WTC11 (cell line): ENCODE measurements at places on chromosomes 4 and X. TPM values are rescaled to one million over a fixed set of nuclear protein-coding genes. Genes with fewer than 3 reads are reported as not detected.

The UBL4A gene
- total RNA-seq, result 34.0 to 34.7 TPM (median 34.1 TPM) in 3 replicates

The PASD1 gene
- 0.07 TPM in 1 of 3 replicates, not detected in the others for total RNA-seq

The SERPINA7 gene
- not detected in 3 replicates for total RNA-seq

The TACR3 gene
- total RNA-seq, result 2.7 TPM in 3 replicates

The GPR82 gene
- total RNA-seq, result not detected in 3 replicates

The AKAP4 gene
- not detected in 3 replicates for total RNA-seq

The NIPAL1 gene
- 7.1 to 8.4 TPM (median 7.2 TPM) in 3 replicates for total RNA-seq

GRCh38 chr4:184955116-184955515 is 63.2 kb upstream of the HELT start:
- no peak overlapping the region for H3K27ac ChIP-seq
- DNase-seq, result no peak
- peaks cover 2% of the 10 kb centered on the region; the same call in 1 of the 2 replicates for H3K27me3 ChIP-seq
- no peaks in the 10 kb centered on the region for H3K4me1 ChIP-seq
- no peak overlapping the region for H3K4me3 ChIP-seq

DNA sequence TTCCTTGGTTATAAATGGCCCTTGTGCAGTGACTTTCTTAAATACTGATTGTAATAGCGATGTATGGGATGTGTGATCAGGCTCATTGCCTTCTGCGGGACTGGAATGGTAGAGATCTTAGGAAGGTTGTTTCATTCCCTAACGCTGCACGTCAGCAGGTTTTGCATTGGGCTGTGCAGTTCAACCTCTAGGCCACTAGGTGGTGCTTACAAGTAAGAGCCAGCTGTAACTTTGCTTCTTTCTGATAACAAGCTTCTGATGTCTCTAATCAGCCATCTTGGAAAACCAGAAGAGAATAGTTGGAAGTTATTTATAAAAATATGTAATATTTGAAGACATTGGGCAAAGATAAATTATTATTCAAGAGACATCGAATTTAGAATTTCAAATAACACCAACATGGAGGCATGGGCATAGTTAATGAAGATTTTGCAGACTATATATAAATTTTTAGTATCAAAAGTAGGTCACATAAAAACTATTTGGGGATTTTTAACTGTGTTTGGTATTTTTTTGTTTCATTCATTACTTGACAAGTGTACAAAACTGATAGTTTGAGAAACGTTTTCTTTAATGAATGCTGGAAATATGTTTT is 339.7 kb upstream of the PCDH7 start:
- H3K27me3 ChIP-seq, result no peaks in the 10 kb centered on the region
- no peak overlapping the region for H3K4me3 ChIP-seq
- no peaks in the 10 kb centered on the region; the same call in 1 of the 2 replicates for H3K36me3 ChIP-seq
- peak overlapping the region; percentile 38 for H3K27ac ChIP-seq

DNA sequence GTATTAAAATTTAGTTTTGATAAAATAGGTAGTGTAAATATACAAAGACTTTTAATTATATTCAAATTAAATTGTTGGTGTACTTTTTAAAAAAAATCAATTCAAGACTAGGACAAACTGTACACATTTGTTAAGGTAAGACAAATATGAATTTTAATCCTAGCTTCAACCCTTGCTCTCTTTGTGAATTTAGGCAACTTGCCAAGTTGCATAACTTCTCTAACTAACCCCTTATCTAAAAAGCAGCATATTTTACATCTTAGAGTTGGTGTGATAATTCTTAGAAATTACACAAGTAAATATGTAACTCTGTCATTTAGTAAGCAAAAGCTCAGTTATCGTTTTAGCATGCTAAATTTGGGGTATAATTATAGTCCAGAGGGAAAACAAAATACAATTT is 78.1 kb upstream of the FSTL5 start:
- DNase-seq, result no peak
- no peak overlapping the region for H3K27ac ChIP-seq
- no peaks in the 10 kb centered on the region for H3K36me3 ChIP-seq
- no peaks in the 10 kb centered on the region for H3K4me1 ChIP-seq

DNA sequence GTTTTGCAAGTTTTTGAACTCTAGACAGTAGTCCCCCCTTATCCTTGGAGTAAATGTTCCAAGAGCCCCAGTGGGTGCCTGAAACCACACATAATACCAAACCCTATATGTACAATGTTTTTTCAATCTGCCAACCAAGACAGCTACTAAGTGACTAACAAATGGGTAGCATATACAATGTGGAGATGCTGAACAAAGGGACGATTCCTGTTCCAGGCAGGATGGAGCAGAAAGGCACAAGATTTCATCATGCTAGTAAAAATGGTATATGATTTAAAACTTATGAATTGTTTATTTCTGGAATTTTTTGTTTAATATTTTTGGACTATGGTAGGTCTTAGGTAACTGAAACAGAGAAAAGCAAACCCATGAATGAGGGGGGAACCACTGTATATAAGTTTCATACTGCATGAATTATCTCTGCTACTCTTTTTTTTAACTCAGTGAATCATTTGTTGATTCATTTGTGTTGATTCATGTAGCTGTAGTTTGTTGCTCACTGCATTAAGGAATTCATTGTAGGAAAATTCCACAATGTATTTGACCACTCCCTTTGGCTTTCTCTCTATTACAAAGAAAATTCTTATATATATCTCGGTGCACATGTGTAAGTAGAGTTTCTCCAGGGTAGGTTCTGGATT is 21.9 kb upstream of the ANXA3 start:
- H3K27ac ChIP-seq, result no peak overlapping the region
- H3K4me1 ChIP-seq, result no peaks in the 10 kb centered on the region; the same call in 1 of the 2 replicates
- peaks cover 4% of the 10 kb centered on the region for H3K36me3 ChIP-seq

- no peak overlapping the region for H3K27ac ChIP-seq
- DNase-seq, result no peak
- no peaks in the 10 kb centered on the region for H3K36me3 ChIP-seq
- no peak overlapping the region for H3K4me3 ChIP-seq
- H3K27me3 ChIP-seq, result no peaks in the 10 kb centered on the region
These were observed 298.1 kb downstream of the UNC5C start for GRCh38 chr4:95250544-95251137.

DNA sequence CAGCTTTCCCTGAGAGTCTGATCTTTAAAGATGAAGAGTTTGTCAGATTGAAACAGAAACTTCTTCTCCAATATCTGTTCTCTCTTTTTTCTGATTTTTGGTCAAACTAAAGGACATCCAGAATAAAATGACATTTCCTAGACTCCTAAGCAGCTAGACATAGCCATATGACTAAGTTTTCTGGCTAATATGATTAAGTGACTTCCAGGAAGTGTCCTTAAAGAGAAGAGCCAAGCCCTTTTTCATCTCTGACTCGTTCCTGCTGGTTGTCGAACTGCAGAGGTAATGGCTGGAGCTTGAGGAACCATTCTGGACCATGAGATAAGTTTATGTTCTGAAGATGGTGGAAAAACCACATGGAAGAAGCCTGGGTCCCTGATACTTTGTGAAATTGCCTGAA is 546.0 kb downstream of the BCOR start:
- no peak overlapping the region for H3K4me3 ChIP-seq
- no peaks in the 10 kb centered on the region for H3K36me3 ChIP-seq
- no peak overlapping the region for H3K27ac ChIP-seq
- no peaks in the 10 kb centered on the region for H3K4me1 ChIP-seq
- no peak for DNase-seq
- H3K27me3 ChIP-seq, result peaks cover 3% of the 10 kb centered on the region

GRCh38 chr4:85860066-85860740 is 385.3 kb downstream of the ARHGAP24 start:
- no peaks in the 10 kb centered on the region for H3K36me3 ChIP-seq
- H3K27me3 ChIP-seq, result no peaks in the 10 kb centered on the region
- H3K4me1 ChIP-seq, result peaks cover 7% of the 10 kb centered on the region; the same call in 1 of the 2 replicates
